ENCODE measurements at places on chromosomes 2 and 18. TPM values are rescaled to one million over a fixed set of nuclear protein-coding genes. Genes with fewer than 3 reads are reported as not detected.
A peak's percentile ranks its signal among the peaks of the same experiment; 100 is the strongest.

DNA sequence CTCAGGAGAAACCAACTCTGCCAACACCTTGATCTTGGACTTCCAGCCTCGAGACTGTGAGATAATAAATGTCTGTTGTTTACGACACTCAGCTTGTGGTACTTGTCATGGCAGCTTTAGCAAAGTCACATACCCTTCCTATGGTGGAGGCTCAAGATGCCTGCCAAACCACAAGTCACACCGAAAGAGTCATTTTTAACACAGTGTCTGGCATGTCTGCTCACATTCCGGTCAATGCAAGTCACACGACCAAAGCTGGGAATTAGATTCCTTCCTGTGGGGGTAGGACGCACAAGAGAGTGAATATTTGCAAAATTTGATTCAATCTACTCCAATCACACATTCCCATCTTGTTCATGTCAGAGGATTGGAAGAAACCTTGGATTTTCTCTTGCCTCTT lies 24.6 kb downstream of the KCNE4 start:
- no peak overlapping the region for H3K4me3 ChIP-seq
- DNase-seq = no peak

DNA sequence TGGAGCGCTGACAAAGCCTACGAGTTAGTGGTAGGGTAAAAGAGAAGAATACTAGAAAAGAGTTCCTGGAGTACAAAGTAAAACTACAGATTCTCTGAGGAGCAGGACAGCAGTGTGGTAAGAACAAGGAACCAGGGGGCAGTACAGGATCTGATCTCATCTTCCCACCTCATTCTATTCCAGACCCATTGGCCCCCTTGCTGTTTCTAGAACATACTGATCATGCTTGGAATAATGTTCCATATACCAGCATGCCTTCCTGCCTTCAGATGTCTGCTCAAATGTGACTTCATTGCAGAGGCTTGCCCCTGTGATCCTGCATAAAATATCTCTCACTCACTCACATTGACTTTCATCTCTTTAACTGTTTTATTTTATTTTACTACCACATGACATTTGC lies 19.3 kb downstream of the MSGN1 start:
- H3K27me3 ChIP-seq = no peaks in the 10 kb centered on the region
- H3K4me3 ChIP-seq = no peak overlapping the region
- H3K27ac ChIP-seq = no peak overlapping the region
- no peaks in the 10 kb centered on the region for H3K36me3 ChIP-seq
- no peaks in the 10 kb centered on the region for H3K4me1 ChIP-seq

DNA sequence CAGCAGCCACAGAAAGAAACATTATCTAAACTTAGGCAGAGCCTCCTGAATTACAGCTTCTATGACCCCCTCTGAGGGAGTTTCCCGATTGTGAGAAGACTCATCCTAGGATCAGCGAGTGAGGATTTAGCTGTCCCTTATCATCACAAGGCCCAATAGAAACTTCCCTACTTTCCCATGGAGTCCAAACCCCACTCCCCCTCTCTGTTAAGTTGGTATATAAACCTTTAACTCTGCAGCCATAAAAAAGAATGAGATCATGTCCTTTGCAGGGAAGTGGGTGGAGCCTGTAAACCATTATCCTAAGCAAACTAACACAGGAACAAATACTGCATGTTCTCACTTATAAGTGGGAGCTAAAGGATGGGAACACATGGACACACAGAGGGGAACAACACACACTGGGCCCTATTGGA lies 78.8 kb downstream of the MYL12B start:
- H3K4me1 ChIP-seq = no peaks in the 10 kb centered on the region
- H3K27me3 ChIP-seq = no peaks in the 10 kb centered on the region
- no peak overlapping the region for H3K27ac ChIP-seq
- H3K4me3 ChIP-seq = no peak overlapping the region

DNA sequence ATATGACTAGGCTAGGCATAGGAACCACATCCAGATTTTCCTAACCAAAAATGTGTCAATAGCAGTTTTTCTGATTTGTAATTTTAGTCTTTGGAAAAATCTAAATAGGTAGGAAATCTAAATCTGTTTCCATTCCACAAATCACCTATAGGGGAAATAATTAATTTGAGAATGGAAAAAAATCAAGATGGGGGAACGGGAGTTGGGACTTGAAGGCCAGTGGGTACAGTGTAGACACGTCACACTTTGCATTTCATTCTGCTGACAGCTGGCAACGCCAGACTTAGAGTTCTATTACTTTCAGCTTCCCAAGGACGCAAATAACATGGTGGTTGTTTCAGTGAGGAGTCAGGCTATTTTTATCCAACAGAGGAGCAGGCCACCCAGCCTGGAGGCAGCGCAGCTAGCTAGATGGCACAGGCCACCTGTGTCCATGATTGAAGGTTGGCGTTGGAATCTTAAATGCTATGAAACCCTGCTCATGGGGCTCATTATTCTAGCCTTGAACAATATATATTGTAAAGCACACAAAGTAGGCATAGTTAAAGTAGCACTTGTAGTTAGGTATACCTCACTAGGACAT lies 23.4 kb downstream of the HNRNPA3 start:
- peaks cover 18% of the 10 kb centered on the region for H3K36me3 ChIP-seq
- peaks cover 83% of the 10 kb centered on the region for H3K4me1 ChIP-seq
- H3K27ac ChIP-seq = no peak overlapping the region
- no peak for DNase-seq
- no peak overlapping the region for H3K4me3 ChIP-seq
- no peaks in the 10 kb centered on the region for H3K27me3 ChIP-seq

TUBA4A gene
- 20.4 TPM for total RNA-seq

- no peaks in the 10 kb centered on the region for H3K36me3 ChIP-seq
- H3K27me3 ChIP-seq = no peaks in the 10 kb centered on the region
- DNase-seq = no peak
- H3K4me3 ChIP-seq = peak overlapping the region; percentile 93
- H3K27ac ChIP-seq = peak overlapping the region; percentile 99
Observed at GRCh38 chr2:144516981-144517865, 2.7 kb downstream of the ZEB2 start.

GRCh38 chr18:13621886-13622619 lies 104.3 kb downstream of the FAM210A start:
- H3K36me3 ChIP-seq = peaks cover 6% of the 10 kb centered on the region
- no peak for DNase-seq
- H3K4me1 ChIP-seq = peaks cover 5% of the 10 kb centered on the region
- H3K4me3 ChIP-seq = no peak overlapping the region
- H3K27ac ChIP-seq = no peak overlapping the region
- H3K27me3 ChIP-seq = no peaks in the 10 kb centered on the region

- H3K36me3 ChIP-seq = no peaks in the 10 kb centered on the region
- no peak for DNase-seq
- H3K4me1 ChIP-seq = no peaks in the 10 kb centered on the region
- H3K4me3 ChIP-seq = no peak overlapping the region
- no peak overlapping the region for H3K27ac ChIP-seq
- H3K27me3 ChIP-seq = no peaks in the 10 kb centered on the region
Observed at GRCh38 chr2:60152226-60152833, 401.1 kb downstream of the BCL11A start.

DNA sequence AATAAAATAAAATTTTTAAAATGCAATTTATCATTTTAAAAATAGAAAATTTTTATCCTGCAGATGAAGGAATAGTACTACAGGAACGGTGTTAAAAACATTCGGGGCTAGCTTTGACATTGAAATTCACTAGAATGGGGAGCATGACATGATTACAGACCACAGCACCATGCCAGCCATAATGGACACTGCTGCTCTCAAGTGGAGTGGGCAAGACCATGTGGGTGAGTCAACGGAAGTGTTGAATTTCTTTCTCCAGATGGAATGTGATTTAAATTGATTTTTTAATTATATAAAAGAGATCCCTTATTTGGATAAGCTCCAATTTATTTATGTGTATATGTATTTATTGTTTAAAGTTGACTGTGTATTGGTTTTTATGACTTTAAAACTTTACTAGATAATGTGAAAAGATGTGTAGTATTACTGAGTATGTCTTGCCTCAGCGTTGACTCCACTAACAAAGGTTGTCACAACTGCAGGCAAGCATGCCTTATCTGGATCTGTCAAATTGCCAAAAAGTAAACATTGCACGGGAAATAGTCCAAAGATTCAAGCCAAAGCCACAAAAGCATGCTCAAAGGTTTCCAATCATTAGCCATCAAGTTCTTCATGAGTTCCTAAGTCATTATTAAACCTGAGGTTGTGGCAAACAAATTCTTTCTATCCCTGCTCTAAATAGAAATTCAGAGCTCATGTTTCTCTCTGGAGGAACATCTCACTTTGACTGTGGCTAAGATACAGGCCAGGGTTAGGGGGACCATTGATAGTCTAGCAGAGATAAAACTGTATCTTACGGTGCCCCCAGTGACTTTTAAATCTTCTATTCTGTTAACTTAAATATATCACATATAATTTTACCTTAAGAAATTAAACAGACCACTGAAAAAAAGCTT lies 536.9 kb downstream of the TMX3 start:
- DNase-seq = no peak
- no peaks in the 10 kb centered on the region for H3K27me3 ChIP-seq
- H3K4me3 ChIP-seq = no peak overlapping the region
- H3K4me1 ChIP-seq = peaks cover 7% of the 10 kb centered on the region
- H3K36me3 ChIP-seq = no peaks in the 10 kb centered on the region

DNA sequence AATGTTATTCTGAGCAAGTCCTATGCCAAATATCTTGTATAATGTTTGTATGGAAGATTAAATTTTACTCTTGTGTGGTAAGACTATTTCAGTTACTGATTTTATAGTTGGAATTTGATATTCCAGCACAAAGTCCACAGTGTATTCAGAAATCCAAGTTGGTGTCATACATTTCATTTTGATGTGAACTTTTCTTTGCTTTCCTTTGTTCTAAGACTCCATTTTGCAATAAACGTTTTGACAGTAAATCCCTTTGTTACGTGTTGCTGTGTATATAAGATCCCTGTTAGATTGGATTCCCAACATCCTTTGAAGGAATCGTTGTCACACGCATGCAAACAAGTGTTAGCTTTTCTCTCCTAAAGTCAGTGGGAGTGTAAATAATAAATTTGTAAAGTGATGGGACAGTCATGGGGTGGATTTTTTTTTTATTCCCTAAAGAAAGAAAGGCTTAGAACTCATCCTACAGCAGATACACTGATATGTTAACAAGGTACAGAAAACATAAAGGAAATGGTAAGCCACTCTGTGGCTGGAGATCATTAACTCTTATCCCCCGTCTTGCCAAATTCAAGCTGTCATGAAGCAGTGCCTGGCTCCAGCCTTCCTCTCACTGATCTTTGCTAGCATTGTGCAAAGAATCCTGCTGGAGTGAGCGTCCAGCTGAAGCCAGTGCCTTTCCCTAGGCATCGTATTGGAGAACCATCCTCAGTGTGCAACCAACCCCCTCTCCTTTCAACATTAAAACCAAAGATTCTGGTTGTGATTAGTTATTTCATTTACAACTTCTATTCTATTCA lies 127.6 kb upstream of the CDCA7 start:
- H3K27me3 ChIP-seq = no peaks in the 10 kb centered on the region
- no peak overlapping the region for H3K4me3 ChIP-seq
- DNase-seq = no peak
- H3K36me3 ChIP-seq = no peaks in the 10 kb centered on the region
- H3K27ac ChIP-seq = no peak overlapping the region

NYAP2 gene
- 0.14 TPM for total RNA-seq

- H3K36me3 ChIP-seq = no peaks in the 10 kb centered on the region
- no peak for DNase-seq
- no peaks in the 10 kb centered on the region for H3K4me1 ChIP-seq
Observed at GRCh38 chr2:13193900-13194299, 477.2 kb downstream of the TRIB2 start.

GRCh38 chr2:239667431-239667985 lies 266.7 kb upstream of the HDAC4 start:
- H3K36me3 ChIP-seq = no peaks in the 10 kb centered on the region
- no peaks in the 10 kb centered on the region for H3K4me1 ChIP-seq
- no peak overlapping the region for H3K4me3 ChIP-seq
- no peak overlapping the region for H3K27ac ChIP-seq
- no peaks in the 10 kb centered on the region for H3K27me3 ChIP-seq

GRCh38 chr2:170375192-170375591 lies 197.2 kb downstream of the MYO3B start:
- H3K36me3 ChIP-seq = no peaks in the 10 kb centered on the region
- H3K4me1 ChIP-seq = peaks cover 19% of the 10 kb centered on the region
- no peak for DNase-seq
- H3K27me3 ChIP-seq = no peaks in the 10 kb centered on the region

DNA sequence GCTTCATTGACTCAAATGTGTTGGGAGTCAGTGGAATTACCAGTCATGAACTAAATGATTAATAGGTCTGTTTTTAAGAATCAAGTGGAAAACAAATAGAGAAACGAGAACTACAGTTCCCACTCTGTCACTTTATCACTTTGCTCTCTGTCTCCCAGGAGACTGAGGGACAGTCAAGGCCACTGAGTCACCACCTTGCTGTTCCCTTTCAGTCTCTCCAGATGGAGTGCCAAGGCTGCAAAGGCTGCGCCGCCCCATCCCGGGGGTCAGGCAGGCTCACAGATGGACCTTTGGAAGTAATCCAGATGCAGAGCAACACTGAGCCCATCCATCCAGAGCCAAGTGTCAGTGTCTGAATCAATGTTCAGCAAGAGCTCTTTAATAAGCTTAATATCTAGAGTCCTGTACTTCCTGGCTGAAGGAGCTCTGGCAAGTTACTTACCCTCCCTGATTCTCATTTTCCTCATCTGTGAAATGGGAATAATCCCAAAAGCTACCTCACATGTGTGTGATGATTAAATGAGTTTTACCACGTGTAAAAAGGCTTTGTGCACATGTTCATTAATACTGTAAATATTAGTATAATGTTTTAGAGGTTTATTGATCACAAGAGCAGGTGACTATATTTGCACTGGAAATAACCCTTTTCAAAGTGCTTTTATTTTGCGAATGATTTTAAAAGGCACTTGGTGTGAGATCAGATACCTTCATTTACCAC lies 43.0 kb upstream of the EFEMP1 start:
- H3K36me3 ChIP-seq = no peaks in the 10 kb centered on the region
- H3K27me3 ChIP-seq = no peaks in the 10 kb centered on the region
- DNase-seq = peak; percentile 8
- H3K4me1 ChIP-seq = peaks cover 8% of the 10 kb centered on the region

LYPD6 gene
- 0.28 TPM for total RNA-seq

OSR1 gene
- 90.7 TPM for total RNA-seq

DNA sequence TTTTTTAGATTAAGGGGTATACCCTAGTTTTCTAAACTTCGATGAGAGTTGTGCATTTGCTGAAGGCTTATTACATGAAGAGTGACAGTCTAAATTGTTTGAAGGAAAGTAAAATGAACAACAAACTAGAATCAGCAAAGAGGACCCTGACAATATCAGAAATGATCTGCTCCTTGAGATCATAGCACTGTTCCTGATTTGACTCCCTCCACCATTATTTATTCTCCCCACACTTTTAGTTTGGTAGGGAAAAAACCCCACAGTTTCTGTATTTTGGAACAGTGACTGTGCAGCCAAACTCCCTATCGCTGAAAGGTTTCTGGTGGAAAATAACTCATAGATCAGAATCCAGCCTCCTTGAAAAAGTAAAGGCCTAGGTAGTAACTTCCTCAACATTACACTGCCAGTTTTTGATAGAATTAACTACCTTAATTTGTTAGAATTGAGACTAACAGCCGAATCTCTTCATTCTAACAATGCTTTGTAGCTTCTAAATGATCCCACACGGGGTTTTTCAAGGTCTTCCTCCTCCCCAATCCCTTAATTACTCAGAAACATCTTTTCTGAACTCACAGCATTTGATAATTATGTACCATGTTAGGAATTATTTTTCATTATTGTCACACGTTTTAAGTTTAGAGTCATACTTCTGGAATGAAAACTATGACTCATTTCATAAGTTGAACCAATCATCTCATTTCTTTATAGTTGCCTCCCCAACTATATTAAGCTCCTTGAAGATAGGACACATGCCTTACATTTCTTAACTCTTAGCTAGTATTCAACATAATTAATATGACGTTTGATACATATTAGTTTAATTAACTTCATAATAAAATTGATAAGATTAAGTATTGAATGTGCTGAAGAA lies 2.9 kb downstream of the MYL12A start:
- peaks cover 28% of the 10 kb centered on the region for H3K36me3 ChIP-seq
- peak overlapping the region; percentile 100 for H3K27ac ChIP-seq
- H3K27me3 ChIP-seq = no peaks in the 10 kb centered on the region
